ENCODE measurements at places on chromosomes 5 and 9.

DNA sequence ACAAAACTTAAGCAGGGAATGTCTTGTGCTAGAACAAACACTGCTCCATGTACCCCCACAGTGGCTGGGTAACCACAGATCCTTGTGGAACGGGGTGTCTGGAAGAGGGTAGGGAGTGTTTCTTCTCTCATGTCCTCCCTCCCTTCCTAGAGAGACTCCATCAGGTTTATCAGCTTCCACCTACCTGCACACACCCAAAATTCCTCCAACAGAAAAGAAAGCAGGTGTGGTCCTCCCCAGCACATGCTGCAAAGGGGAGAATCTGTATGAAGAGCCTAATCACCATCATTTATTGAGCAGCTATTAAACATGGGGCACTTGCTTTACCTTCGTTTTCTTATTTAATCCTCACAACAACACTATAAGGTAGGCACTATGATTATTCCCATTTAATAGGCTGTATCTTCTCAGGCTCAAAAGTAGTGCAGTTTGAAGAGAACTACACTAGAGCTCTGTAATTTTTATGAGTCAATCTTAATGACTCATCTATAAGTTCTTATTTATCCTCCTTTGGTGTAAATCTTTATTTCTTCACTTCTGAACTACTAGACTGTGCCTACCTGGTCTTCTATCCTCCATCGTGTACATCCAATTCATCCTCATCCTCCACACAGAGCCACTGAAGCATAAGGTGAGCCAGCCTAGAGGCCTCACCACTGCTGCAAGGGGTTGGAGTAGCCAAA is 31.6 kb downstream of the C9orf40 start:
- DNase-seq: no peak

DNA sequence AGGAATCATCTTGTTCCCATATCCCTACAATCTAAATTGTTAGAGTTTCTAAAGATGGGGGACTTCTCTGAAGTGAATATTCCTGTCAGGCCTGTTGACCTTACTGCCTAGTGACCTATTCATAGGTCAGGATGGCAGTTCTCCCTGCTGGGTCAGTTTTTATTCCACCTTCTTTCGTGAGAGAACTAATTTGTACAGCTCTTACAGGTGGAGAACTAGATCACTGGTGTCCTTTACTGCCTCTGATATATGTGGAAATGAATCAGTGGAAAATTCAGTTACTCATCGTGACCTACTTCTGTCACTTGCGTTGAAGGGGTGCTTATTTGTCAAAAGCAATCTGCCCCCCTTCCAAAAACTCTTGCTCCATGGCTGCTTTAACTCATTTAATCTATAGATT is 164.9 kb downstream of the CD180 start:
- DNase-seq: no peak

DNA sequence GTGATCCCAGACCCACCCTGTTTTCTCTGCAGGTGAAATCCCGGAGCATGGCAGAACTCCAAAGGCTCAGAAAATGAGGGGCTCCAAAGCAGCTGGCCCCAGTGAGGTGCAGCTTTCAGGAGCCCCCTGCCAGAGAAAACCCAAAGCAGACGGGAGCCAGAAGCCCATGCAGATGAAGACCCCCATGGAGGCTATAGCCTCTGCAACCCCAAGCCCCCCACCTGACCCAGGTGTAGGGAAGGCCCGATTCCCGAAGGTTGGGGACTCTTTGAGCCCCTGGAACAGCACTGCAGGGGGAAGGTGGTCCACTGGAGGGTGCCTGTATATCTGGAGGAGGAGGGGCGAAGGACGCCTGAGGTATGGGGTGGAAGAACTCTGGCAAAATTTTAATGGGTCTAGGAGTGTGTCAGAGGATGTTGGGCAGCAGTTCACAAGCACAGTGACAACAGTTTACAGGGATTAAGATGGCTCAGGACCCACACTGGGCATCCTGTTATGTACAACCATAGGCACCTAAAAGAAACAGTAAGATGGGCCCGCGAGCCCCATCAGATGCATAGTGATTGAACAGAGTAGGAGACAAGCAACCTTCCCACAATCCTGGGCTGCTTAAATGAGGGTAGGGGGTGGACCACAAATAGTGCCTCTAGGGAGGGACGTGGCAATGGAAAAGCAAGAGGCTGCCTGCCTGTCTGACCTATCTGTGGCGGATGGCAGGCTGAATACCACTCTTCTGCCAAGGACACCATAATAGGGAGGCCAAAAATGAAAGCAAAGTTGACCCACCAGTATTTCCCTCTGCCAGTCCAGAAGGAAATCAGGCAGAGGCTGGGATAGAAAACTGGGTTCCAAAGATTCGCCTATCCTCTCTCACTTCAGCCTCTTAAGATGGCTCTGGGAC is 16.4 kb upstream of the ANXA6 start:
- no peak for DNase-seq

DNA sequence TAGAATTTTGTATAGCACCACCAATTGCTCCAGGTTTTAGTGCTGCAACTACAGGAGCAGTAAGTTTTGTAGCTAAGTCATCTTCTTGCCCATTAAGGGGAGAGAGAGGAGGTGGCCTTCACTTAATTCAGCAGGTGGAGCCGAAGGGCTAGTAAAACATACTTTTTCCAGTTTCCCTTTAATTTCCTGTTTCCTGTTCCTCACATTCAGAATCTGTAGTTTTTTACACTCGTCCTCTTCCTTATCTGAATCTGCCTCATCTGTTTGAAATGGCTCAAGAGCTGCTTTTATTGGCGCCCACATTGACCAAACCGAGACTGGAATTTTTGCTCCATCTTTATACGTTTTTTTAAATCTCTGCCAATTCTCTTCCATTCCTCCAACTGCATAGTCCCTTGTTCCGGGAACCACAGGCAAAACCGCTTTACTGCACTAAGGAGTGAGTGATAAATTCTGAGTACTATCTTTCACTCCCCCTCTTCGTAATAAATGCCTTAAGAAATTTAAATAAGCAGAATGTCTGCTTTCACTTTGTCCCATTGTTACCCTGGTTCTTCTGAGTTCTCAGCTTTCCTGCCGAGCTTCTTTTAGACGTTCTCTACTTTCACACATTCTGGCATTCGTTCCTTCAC is 133.9 kb downstream of the DROSHA start:
- DNase-seq: no peak

DNA sequence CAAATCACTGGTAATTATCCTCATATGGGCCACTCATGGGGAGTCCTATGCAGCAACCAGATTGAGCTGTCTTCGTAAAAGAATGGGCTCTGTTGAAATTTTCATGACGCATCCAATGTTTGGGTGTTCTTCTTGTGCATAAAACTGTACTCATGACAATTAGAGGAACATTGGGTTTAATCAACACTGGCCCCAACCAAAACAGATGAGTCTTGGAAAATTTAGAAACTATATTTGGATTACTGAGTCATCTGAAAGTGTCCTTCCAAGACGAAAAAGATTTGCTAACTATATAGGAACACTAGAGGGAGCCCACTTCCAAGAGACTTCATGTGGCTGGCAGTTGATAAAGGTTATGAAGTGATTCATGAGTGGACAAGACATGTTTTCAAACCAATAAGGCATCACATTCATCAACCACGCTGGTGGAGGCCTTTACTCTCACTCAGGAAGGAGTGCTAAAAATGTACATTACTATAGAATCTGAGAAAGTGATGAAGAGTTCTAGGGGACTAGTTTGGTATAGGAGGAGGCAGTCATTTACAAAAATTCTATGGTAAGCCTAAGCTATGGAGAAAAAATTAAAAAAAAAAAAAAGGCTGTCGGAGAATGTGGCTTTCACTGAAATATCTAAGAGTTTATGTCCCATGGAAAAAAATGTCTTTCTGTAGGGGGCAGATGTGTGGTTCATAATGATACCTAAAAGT is 313.5 kb downstream of the PRDM9 start:
- DNase-seq: no peak

- no peak for DNase-seq
These were observed 50.3 kb downstream of the BARX1 start for GRCh38 chr9:93904649-93905472.

GRCh38 chr9:133826289-133827085 is 88.3 kb upstream of the SARDH start:
- no peak for DNase-seq
